PC-9 (cell line): ENCODE measurements at places on chromosomes 12 and 14. TPM values are rescaled to one million over a fixed set of nuclear protein-coding genes. Genes with fewer than 3 reads are reported as not detected.

- H3K4me1 ChIP-seq: no peaks in the 10 kb centered on the region
- DNase-seq: no peak
- H3K27ac ChIP-seq: no peak overlapping the region
- H3K36me3 ChIP-seq: no peaks in the 10 kb centered on the region
- H3K4me3 ChIP-seq: no peak overlapping the region
Measured at GRCh38 chr14:102732924-102733323, 44.3 kb upstream of the TRAF3 start.

DNA sequence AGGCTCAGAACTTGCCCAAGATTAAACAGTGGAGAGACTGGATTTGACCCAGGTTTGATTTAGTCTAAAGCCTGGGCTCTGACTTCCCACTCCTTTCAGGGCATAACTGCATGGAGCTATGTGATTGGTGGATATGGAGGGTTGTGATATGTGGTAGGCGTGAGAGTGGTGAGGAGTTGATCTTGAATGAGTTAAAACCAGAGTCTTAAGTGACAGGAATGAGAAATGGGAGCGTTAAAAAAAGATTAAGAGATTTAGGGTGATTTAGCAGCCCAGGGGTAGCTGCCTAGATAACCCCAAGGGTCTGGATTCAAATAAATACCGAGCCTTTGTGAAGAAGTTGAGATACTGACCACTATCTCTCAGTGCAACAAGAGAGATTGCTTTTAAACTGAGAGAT, 8.4 kb downstream of the SYNDIG1L start:
- no peak for DNase-seq
- no peak overlapping the region for H3K4me3 ChIP-seq
- peaks cover 50% of the 10 kb centered on the region for H3K27me3 ChIP-seq
- no peaks in the 10 kb centered on the region; the same call in 1 of the 2 replicates for H3K4me1 ChIP-seq
- H3K27ac ChIP-seq: no peak overlapping the region
- no peaks in the 10 kb centered on the region for H3K36me3 ChIP-seq

DNA sequence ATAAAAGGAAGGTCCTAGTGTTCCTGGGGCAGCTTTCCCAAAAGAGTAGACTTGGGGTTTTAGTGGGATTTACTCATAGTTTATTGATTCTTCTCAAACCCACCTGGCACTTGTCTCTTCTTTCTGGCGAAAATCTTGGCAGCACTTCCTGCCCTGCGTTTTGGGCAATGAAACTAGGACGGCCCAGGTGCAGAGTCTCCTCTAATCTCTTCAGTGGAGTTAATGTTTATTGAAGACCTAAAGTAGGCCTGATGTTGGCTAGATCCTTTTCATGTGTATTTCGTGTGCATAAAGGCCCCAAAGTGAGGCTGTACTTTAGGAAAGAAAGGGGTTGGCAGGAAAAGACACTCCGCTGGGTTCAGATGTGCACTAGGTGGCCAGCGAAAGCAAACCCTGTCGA, 5.1 kb downstream of the WNT5B start:
- H3K27me3 ChIP-seq: peaks cover 58% of the 10 kb centered on the region
- no peaks in the 10 kb centered on the region for H3K36me3 ChIP-seq
- no peak overlapping the region for H3K4me3 ChIP-seq
- H3K4me1 ChIP-seq: no peaks in the 10 kb centered on the region
- no peak for DNase-seq
- no peak overlapping the region for H3K27ac ChIP-seq

DNA sequence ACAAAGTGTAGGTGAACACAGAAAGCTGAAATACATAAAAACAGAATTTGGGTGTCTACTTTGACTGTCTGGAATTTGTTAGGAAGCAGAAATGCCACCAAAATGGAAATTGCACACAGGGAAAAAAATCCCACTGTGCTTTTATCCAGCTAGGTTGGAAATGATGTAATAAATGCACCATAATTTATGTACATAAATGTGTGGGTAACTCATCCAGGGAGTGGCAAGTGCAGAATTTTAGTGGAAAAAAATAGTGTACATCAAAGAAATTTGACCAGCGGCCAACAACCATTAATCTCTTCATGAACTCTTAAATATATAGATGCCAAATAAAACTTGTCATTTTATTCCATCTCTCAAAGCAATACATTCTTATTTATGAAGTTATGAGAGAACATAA, 105.6 kb downstream of the LLPH start:
- no peak overlapping the region for H3K4me3 ChIP-seq
- H3K36me3 ChIP-seq: no peaks in the 10 kb centered on the region
- DNase-seq: no peak
- H3K27ac ChIP-seq: no peak overlapping the region

DNA sequence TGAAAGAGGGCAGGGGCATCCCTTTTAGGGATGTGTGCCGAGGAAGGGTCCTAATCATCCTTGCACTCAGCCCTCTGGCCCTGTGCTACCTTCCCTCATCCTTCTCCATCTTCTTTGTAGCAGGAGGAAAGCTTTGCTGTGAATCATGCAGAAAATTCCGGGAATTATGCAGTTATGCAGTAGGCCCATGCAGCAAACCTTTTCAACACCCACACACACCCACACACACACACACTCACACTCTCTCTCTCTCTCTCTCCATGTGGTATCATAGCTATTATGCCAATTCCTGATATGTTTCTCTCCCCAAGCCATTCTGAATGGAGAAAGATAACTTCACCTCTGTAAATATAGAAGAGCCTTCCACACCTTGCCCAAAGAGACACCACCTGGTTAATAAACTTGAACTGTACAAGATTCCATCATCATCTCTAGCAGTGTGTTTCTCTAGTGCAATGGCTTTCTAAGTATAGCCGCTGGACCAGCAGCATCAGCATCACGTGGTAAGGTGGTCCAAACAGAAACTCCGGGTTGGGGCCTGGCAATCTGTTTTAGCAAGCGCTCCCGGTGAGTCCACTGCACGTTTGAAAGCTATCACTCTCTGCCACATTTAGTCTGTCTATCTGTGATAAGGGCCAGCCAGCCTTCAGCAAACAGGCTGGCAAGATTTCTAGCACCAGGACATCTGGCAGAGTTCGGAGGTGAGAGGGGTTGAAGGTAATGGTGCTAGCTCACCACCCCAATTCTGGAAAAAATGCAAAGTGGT, 57.6 kb downstream of the MDM2 start:
- no peaks in the 10 kb centered on the region for H3K27me3 ChIP-seq
- DNase-seq: no peak
- H3K27ac ChIP-seq: no peak overlapping the region
- H3K4me3 ChIP-seq: no peak overlapping the region
- H3K4me1 ChIP-seq: no peaks in the 10 kb centered on the region

GRCh38 chr14:93137864-93138263, 22.1 kb upstream of the ITPK1 start:
- no peaks in the 10 kb centered on the region for H3K27me3 ChIP-seq
- DNase-seq: no peak
- H3K4me3 ChIP-seq: no peak overlapping the region
- peaks cover 30% of the 10 kb centered on the region for H3K4me1 ChIP-seq

DNA sequence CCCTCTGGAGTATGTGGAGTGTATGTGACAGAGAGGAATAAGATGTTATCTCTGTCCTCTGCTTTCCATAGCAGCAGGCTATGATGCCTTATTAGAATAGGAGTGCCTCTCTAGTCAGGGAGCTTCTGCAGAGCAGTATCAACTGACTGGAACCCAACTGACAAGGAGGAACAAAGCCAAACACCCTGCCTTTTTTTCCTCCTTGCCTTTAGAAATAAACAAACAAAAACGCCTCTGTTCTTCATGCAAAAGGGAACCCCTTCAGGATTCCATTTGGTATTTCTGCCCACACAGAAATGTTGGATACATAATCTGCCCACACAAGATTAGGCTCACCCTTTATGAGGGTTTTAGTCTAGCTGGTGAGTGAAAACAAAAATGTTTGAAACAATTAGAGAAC, 50.3 kb downstream of the VRK1 start:
- no peak overlapping the region for H3K4me3 ChIP-seq
- no peaks in the 10 kb centered on the region for H3K4me1 ChIP-seq
- DNase-seq: no peak
- H3K27me3 ChIP-seq: no peaks in the 10 kb centered on the region
- H3K27ac ChIP-seq: no peak overlapping the region

ZBTB39 gene
- total RNA-seq: 6.5 and 7.6 TPM in 2 replicates

SLC16A7 gene
- 2.7 and 5.0 TPM in 2 replicates for total RNA-seq

MUCL1 gene
- total RNA-seq: not detected in 2 replicates

CYP46A1 gene
- not detected in 2 replicates for total RNA-seq

SNAPC1 gene
- 17.9 and 18.0 TPM in 2 replicates for total RNA-seq
